ENCODE measurements at places on chromosomes 4 and X.
A peak's percentile ranks its signal among the peaks of the same experiment; 100 is the strongest.

- no peak for DNase-seq
Observed at GRCh38 chrX:130606425-130606824, 204.6 kb downstream of the RBMX2 start.

DNA sequence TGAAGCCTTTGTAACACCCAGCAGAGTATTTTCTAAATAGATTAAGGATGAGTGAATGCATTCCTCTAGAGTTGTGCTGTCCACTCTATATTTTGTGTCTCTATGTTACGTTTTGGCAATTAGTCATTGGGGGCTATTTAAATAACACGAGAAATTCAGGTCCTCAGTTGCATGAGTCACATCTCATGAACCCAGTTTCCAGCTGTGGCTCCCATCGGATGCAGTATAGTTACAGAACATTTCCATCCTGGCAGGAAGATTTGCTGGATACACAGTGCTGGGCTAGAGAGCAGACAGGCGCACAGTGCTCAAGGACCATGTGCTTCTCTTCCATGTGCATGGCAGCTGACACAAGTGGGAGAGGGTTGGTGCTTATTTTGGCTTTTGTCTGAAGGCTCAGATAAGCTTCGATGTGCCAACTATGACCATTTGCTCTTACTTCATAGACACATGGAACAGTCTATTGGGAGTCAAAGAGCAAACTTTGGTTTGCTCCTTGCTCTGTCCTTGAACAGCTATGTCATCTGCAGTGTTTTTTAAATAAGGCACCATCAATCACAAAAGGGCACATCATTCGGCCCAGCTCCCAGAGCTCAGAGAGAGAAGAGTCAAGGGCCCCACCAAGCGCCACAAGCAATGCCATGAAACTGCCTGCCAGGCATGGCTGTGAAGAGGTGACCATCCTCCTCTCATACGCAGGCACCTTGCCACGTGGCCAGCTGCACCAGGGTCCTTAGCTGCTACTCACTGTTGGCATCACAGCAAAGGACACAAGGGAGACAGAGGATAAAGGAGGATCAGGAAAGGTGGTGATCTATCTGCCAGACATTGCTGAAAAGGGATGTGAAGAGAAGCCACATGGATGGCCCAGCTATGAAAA lies 8.1 kb upstream of the STS start:
- DNase-seq = peak; percentile 73

DNA sequence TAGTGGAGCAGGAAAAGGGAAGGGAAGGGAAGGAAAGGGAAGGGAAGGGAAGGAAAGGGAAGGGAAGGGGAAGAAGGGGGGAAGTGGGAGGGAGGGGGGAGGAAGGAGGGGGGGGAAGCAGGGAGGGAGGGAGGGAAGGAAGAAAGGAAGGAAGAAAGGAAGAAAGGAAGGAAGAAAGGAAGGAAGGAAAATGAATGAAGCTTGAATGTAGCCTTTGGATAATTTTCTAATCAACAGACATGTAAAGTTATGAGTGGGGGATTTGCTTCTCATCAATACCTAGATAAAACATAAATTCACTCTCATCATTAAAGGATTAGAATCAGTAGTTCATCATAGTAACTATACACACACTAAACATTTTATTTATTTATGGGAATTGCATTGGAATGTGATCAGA lies 446.9 kb upstream of the FAM241A start:
- DNase-seq = no peak

- DNase-seq = no peak
Observed at GRCh38 chr4:48047421-48047844, 30.9 kb downstream of the NIPAL1 start.

DNA sequence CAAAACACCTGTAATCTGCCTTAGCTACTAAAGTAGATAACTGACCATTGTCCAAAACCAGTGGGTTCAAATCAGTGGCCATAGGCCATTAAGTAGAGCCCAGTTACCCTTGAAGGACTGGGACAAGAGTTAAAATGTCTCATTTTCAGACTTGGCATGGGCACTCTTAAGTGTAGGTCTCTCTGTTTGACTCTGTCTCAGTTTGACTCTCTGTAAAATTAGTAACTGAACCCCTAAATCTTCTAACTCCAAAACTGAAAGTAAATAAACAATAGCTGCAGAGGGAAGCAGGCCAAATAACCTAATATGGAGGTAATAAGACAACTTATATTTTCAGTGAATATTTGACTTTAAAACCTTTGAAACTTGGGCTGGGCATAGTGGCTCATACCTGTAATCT lies 89.1 kb downstream of the SLC16A2 start:
- no peak for DNase-seq

All from MG63 (cell line).